ENCODE measurements at places on chromosomes 7 and 10. TPM values are rescaled to one million over a fixed set of nuclear protein-coding genes. Genes with fewer than 3 reads are reported as not detected.

The GNAT3 gene
- not detected for total RNA-seq

DNA sequence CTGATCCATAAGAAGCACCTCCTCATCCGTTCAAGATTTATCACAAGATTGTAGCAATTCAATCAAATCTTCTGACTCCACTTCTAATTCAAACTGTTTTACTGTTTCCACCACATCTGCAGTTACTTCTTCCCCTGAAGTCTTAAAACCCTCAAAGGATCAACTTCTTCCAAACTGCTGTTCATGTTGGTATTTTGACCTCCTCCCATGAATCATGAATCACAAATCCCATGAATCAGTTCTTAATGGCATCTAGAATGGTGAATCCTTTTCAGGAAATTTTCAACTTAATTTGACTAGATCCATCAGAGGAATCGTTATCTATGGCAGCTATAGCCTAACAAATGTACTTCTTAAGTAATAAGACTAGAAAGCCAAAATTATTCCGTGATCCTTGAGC is 122.3 kb downstream of the IMMP2L start:
- DNase-seq: no peak

The VPS37D gene
- 3.0 TPM for total RNA-seq

DNA sequence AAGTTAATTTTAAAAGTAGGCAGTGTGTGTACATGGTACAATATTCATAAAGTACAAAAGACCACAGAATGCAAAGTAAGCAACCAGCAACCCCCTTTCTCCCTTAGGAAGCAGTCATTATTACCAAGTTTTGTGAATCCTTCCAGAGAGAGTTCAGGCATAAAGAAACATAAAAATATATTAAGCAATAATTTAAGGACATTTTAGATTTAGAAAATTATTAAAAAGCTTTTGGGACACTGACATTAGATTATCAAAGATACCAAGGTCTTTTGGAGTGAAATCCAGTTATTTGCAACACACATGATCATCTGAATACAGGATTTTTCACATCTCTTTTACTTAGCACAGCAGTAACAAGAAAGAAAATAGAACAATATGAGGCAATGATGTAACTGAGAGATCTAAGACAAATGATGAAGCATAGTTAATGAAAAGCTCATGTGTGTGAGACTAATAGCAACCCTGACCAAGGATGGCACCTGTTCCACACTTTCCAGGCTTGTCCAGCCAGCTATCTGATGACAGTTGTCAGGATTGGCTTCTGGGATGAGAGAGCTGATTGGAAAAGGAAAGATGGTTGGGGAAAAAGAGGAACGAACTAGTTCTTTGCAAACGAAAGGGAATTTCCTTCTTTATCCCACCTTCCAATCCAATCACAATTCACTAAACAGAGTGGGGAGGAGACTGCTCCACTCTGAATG is 115.5 kb upstream of the LAMB4 start:
- no peak for DNase-seq

GRCh38 chr10:6114805-6115341 is 26.0 kb downstream of the RBM17 start:
- DNase-seq: no peak

DNA sequence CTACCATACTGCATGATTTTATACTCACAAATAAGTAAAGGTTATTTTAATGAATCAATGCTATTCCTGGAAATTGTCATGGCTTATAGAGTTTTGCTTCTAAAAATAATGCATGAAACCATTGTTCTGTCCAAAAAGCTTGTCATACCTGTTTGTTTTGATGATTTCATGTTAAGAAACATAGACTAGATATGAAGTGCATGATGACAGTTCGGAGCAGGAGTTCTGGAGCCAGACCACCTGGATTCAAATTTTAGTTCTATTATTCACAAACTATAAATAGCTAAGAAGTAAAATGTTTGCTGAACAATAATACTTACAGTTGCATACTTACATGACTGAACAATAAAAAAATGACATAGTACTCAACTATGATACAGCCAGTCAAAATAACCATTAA is 107.0 kb upstream of the AKR1E2 start:
- no peak for DNase-seq

DNA sequence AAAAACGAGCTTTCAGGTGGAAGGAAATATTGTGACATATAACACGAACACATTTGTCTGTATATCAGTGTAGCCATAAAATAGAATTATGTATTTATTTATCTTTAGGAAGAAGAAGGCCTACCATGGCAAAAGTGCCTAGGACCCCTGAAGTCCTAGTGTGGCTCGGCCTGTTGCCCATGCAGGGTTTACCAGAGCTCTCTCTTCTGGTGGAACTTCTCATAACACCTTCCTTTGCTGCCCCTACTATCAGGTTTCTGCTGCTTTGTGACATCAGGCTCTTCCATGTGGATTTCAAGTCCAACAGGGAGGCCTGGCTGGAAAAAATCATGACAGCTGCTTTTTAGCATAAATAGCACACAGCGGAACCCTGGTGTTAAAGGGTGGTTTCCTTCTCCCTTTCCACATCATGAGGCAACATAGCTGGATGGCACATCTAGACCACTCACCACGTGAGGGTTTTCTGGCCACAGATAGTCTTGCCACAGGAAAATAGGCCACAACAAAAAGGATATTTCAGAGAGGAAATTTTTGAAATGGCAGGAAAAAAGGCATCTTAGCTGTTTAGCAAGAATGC is 44.8 kb upstream of the ADO start:
- no peak for DNase-seq

DNA sequence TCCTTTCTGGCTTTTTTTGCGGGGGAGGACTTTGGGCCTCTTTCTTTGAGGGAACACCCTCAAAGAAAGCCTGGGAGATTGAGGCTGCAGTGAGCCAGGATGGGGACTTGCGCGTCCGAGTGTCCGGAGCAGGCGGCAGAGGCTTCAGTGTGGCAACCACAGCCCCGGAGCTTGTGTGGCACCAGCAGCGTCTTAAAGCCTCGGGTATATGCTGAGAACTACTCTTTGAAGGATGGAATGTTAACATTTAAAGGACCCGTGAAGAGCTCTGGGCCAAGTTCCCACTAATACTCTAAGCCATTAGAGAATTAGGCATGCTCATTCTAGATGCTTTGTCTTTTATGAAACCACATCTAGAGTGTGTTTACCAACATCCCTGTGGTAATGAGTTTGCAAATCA is 168.2 kb downstream of the SEPTIN7 start:
- DNase-seq: no peak
